ENCODE measurements at places on chromosomes 12 and 14.
A peak's percentile ranks its signal among the peaks of the same experiment; 100 is the strongest.

GRCh38 chr14:57686304-57686703, 179.6 kb downstream of the SLC35F4 start:
- no peak for DNase-seq

- no peak for DNase-seq
Observed at GRCh38 chr12:96338852-96339471, 61.3 kb downstream of the CDK17 start.

DNA sequence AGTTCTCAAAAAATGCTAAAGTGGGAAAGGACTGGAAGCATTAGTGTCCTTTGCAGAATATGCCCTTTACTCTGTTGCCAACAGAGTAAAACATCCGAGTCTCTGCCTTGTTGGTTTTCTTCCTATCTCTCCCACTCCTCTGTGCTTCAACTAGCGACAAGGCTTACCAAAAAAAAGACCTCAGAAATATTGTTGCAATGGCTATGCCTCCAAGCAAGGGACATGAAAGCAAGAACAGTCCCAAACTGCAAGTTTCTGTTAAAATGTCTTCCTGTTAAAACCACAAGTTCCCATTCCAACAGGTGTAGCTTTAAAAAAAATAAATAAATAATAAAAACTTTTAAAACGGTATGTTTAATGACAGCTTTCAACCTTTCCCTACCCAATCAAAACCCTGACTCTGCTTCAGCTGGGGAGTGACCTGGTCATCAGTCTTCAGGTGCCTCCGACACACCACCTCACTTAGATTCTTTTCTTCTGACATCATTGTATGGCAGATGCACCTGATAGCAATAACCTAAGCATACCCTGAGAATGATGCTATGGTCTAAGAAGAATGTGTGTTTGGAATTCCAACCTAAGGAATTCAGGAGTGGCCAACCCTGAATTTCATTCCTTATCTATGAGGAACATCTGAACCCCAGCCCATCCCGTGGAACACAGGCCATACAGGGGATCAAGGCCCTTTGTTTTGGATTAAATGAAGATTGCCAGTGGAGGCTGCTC, 81.0 kb downstream of the RPS29 start:
- DNase-seq = peak; percentile 10

DNA sequence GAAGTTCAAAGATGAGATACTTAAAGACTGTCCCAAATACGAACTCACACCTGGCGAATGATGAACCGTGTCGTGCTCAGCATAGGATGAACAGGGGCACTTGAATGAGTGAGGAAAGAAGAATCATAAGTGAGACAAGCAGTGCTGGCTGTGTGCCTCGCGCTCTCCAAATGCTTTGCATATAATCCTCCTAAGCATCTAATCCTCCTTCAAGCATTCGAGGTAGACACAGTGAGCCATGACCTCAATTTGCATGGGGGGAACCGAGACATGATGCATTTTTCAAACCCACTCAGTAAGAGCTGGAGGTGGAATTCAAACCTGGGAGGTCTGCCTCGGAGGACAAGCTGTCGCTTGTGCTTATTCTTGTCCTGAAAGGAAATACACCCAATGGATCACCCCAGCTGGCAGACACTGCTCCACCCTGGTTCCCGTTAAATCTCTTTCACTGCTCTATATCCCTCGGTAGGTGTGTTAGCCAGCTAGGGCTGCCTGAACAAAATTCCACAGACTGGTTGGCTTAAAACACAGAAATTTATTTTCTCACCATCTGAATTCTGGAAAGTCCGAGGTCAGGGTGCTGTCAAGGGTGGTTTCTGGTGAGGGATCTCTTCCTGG, 274.0 kb downstream of the SLC15A4 start:
- DNase-seq = no peak

DNA sequence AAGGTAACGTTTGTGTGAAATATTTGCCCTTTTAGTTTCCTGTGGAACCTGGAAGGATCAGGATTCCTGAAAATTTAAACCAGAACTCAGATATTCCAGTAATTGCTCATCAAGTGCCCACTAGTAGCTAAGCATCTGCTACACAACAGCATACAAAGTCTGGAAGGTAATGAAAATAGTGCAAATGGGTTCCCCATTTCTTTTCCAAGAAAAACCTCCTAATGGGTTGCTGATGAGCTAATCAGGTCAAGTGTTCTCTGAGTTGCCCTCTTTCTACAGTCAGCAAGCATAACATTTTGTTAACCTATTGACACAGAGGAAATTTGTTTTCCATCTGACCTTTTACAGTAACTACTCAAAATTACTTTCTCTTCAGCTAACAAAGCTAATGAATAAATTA, 83.6 kb upstream of the PMCH start:
- no peak for DNase-seq

GRCh38 chr14:63418020-63418419, 99.3 kb upstream of the GPHB5 start:
- no peak for DNase-seq

GRCh38 chr14:90295870-90296516, 35.7 kb downstream of the NRDE2 start:
- DNase-seq = no peak

GRCh38 chr12:96995861-96996260, 88.8 kb downstream of the NEDD1 start:
- no peak for DNase-seq

DNA sequence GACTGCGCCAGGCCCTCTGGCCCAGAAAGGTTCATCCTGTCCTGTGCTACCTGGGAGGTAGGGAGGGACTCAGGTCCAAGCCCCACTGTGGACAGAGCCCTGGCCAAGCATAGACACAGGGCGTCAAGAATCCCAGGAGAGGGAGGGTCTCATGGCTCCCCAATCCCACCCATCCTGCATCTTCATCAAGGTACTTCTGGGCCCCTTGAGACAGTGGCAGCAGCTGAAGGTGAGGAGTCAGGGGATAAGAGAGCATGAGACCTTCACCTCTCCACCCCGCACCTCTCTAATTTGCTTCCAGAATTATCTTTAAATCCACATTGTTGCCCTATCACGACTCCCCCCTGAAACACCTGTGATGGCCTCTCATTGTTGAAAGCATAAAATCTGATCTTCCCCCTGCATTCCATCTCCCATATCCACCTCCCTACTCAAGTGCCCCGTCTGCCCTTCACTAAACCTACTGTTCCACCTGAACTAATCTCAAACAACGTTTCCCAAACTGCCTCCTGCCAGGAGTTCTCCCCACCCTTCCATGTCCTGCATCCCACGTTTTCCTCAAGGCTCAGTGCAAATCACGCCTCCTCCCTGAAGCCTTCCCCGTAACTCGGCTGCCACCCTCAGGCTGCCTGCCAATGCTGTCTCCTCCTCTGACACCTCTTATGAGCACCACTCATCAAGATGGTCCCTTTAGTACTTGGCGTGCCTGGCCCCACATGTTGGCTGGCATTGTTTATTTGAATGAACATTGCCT, 27.1 kb downstream of the KRT18 start:
- no peak for DNase-seq

DNA sequence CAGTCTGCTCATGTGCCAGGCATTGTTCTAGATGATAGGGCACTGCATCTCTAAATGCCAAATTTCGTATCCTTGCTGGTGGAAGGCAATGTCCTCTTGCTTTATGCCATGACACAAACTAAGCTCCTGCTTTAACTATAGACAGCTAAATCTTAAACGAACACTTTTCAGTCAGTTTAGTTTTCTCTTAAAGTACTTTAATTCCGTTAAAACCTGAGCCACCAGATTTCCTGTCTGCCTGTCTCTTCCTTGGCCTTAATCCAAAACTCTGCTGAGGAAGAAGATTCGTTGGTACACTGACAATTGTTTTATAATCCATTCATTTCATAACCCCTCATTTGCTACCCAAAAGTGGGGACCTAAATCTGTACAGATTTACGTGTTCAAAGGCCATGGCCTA, 194.4 kb upstream of the BCL2L14 start:
- no peak for DNase-seq

DNA sequence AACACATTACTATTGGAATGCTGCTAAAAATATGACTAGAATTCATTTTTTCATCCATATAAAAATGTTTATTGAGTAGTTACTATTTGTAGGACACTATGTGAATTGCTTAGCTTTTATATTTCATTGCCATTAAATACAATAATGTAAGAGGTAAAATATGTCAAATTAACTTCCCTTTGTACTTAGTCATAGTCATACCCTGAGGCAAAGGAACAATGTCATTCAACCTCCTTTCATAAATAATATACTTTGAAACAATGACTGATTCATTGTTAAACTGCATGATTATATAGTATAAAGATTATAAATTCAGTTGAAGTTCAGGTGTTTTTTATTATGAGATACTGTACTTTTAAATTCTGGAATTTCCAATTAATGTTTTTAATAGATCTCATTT, 105.2 kb downstream of the GARIN6 start:
- DNase-seq = no peak

GRCh38 chr14:80988192-80988591, 32.8 kb downstream of the TSHR start:
- DNase-seq = no peak

GRCh38 chr14:49586673-49587460, 687 bp upstream of the RPS29 start:
- no peak for DNase-seq

DNA sequence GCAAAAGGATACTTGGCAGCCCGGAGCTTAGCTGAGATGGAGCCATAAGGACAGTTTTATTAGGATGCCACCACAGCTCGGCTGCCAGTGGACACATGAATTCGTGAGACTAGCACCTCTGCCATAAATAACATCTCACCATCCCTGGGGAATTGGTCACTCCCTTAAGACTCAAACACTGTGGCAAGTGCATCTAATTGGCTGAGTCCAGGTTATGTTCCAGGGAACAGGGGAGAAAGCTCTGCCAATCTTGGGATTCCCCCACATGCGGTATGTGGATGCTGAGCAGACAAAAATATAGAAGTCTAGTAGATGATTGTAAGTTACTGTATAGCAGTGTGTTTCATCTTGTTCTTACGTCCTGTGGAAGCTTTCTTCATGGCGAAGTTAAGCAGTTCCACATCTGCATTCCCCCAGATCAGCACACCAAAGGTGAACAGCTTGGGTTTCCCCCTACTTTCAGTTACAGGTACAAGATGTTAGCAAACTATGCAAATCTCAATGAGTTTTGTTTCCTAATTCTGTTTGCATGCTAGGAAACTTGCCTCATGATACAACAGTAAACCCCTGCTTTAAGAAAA, 131.1 kb downstream of the ETV6 start:
- DNase-seq = no peak

GRCh38 chr12:69523433-69524330, 53.5 kb downstream of the FRS2 start:
- no peak for DNase-seq

DNA sequence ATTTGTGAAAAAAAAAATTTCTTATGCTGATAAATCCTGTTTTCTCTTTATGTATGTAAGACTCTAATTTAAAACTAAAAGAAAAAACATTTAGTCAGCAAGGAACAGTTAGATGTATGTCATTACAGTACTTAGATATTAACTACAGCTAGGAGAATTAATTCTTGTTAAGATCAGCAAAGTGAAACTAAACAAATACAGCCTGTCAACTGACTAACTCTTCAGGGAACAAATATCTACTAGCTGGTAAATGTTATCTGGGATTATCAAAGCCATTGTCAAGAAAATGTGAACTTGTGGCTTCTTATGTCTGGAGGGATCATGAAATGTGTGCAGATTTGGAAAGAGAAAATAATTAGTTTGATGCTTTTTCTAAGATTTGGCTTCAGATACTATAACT, 27.5 kb downstream of the MGAT4C start:
- DNase-seq = no peak

DNA sequence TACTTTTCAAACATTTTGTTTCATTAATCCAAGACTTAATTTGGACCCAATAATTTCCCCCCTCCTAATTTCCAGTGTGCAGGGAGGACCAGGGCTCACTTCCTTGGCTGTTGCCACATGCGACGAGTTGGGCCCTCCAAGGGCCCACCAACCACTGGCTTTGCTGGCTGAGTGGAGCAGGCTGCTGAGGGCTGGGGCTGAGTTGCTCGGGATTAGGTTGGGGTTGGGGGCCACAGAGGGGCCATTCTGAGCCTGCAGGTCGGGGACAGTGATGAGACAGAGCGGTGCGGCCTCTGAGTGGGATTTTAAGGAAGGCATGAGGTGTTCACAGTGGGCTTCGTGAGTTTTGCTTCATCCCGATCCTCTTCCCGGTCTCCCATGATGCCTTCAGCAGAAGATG, 6.1 kb upstream of the TRAF3 start:
- no peak for DNase-seq

- no peak for DNase-seq
Observed at GRCh38 chr14:76924371-76925096, 98.3 kb downstream of the LRRC74A start.

GRCh38 chr12:107458990-107459389, 226.6 kb upstream of the PWP1 start:
- DNase-seq = no peak

DNA sequence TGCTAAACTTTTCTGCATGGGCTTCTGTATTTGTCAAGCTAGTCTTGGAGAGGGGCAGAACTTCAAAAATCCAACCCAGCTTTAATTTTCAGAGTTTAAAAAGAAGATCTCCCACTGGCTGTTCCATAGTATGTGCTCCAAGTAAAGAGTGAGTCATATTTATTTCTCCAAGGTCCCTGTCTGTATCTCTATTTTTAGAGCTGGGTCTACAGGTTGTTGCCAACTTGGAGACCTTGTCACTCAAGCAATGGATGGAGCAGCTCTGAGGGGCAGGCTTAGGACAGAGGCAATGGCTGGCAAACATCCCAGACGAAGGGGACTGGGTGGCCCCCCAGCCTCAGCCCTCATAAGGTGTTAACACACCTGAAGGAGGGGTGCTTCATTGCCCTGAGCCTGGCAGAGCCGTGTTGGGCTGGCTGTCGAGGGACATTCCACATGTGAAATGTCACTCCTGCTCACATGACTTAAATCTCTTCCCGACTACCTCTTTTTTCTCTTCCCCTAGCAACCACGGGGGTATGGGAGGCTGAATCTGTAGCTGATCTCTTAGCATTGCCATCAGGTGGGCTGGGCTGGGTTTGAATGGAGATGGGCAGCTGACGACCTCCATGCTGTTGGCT, 103.1 kb downstream of the SMOC1 start:
- no peak for DNase-seq

DNA sequence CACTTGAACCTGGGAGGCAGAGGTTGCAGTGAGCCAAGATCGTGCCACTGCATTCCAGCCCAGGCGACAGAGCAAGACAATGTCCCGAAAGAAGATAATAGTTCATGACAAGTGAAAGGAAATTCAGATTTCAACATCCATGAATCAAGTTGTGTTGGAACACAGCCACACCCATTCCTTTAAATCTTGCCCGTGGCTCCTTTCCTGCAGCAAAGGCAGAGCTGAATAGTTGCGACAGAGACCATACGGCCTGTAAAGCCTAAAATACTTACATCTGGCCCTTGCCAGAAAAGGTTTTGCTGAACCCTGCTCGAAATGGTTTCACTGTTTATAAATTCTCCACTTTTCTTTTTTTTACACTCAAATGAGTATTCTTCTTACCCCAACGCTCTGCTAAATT, 17.7 kb upstream of the ITPK1 start:
- no peak for DNase-seq
